ENCODE measurements at places on chromosomes 2 and 18.

- peak; percentile 94 for DNase-seq
Measured at GRCh38 chr18:63161761-63162195, 157.8 kb downstream of the BCL2 start.

- no peak for DNase-seq
Measured at GRCh38 chr2:106336737-106337136, 131.5 kb downstream of the RGPD3 start.

- DNase-seq = no peak
Measured at GRCh38 chr2:150557020-150557600, 69.6 kb upstream of the RND3 start.

GRCh38 chr18:63410792-63411191, 11.5 kb downstream of the VPS4B start:
- peak; percentile 17 for DNase-seq

- no peak for DNase-seq
Measured at GRCh38 chr2:155980941-155981560, 351.5 kb downstream of the NR4A2 start.

DNA sequence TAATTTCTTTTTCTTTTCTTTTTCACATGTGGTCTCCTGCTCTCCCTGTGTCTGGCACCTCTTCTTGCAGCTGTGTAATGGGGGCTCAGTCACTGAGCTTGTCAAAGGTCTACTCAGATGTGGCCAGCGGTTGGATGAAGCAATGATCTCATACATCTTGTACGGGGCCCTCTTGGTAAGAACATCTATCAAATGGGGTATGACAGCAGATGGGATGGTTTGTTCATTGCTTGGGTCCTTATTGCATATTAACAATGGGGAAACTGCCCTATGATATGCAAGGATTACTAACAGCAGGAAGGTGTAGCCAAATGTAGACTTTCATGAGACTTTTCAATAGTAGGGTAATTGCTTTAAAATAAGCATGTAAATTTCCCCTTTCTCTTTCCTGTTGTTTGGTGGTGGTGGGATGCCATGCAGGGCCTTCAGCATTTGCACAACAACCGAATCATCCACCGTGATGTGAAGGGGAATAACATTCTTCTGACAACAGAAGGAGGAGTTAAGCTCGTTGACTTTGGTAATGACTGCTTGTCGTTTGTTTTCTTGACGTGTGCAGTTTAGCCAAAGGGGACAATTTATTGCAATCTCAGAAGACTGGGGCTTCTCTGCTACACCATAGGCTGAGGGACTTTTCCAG, 36.5 kb downstream of the MYO3B start:
- DNase-seq = no peak

DNA sequence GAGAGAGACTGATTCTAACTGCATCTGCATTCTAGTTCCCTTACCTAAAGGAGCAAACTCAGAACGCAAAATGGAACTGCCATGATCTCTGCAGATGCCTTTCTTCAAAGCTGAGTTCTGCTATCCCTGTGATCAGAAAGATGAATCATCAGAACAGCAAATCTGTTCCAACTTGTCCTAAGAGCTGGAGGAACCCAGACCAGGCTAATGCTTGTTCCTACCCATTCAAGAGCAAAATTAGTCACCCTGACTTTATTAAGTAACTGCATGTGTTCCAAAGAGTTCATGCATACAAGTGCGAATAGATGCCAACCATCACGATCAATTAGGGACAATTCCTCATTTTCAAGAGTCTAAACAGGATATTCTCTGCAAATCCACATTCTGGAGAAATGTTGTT, 46.5 kb downstream of the MBP start:
- no peak for DNase-seq

GRCh38 chr18:11156978-11157377, 7.6 kb upstream of the PIEZO2 start:
- DNase-seq = no peak

DNA sequence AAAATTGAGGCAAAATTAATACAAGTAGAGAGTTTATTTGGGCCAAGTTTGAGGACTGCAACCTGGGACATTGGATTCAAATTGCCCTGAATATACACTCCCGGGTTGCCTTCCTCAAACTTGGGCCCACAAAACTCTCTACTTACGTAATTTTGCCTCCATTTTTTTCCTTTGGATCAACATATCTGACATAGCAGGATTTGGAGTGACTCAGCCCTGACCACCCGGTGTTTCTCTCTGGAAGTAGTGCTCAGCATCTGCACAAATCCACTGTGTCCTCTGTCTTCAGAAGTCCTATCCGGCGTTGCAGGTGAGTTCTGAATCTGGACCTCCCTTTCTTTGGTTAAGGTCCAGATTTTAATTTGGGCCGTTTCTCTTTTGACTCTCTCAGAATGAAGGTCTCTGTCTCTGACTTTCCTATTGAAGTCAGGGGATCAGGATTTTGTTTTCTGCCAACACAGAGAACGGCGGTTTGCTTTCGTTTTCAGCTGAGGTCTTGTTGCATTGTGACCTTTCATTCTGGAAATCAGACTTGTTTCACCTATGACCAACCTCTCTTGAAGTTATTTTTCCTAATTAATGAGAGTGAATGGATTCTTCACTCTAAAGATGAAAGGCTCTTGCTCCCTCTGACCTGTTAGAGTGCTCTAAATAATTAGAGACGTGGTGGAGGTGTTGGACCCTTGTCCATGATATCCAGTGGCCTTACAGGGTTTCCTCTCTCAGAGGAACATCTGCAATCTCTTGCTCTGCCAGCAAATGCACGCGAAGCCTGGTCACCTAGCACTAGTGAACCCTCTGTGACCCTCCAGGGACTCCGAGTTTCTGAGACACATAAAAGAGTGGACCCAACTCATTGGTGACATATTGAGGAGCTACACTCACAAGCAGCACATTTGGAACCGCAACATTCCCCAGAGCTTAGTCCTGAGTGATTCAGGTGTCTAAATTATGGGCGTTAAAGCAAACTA, 13.6 kb downstream of the TCF23 start:
- DNase-seq = no peak

GRCh38 chr18:75544496-75544895, 117.0 kb upstream of the SMIM21 start:
- DNase-seq = no peak

DNA sequence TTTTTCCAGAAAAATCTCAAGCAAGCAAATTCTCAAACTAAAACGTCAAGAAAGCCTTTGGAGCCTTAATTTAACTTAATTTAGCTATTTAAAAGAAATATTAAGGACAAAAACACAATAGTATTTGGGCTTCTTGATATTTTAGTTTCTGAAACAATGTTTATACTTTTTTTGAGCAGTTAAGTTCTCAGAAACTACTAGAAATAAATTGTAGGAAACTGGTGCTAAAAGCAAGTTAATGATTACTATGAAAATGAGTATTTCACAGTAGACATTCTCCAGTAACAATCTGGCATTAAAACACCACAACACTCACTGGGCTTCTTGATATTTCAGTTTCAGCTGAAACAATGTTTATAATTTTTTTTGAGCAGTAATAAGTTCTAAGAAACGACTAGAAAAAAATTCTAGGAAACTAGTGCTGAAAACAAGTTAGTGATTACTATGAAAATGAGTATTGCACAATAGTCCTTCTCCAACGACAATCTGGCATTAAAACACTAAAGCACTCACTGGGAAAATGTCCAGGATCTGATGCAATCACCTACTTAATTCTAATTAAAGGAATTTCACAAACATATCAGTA, 45.1 kb downstream of the TRAK2 start:
- DNase-seq = peak; percentile 53

GRCh38 chr2:222747526-222748160, 76.2 kb downstream of the MOGAT1 start:
- DNase-seq = no peak

- no peak for DNase-seq
Measured at GRCh38 chr2:241603686-241604085, 33.3 kb downstream of the THAP4 start.

- no peak for DNase-seq
Measured at GRCh38 chr2:171566753-171567152, 44.5 kb downstream of the CYBRD1 start.

GRCh38 chr2:238441262-238442114, 14.8 kb downstream of the ASB1 start:
- DNase-seq = no peak

GRCh38 chr2:128269063-128269989, 49.3 kb downstream of the HS6ST1 start:
- no peak for DNase-seq

DNA sequence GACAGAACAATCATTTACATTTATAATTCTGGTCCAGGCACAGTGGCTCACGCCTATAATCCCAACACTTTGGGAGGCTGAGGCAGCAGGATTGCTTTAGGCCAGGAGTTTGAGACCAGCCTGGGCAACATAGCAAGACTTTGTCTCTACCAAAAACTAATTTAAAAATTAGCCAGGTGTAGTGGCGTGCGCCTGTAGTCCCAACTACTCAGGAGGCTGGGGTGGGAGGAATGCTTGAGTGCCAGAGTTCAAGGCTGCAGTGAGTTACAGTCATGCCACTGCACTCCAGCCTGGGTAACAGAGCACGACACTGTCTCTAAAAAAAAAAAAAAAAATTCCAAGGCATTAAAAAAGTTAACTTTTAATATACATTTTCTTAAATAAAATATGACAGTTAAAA, 88.1 kb downstream of the PLEKHM3 start:
- no peak for DNase-seq

GRCh38 chr2:170276925-170277629, 99.1 kb downstream of the MYO3B start:
- DNase-seq = no peak

GRCh38 chr2:212530991-212531390, 7.6 kb downstream of the ERBB4 start:
- no peak for DNase-seq

- DNase-seq = no peak
Measured at GRCh38 chr2:40113997-40114396, 334.9 kb upstream of the THUMPD2 start.

GRCh38 chr18:24930478-24930877, 421.5 kb downstream of the ZNF521 start:
- no peak for DNase-seq

DNA sequence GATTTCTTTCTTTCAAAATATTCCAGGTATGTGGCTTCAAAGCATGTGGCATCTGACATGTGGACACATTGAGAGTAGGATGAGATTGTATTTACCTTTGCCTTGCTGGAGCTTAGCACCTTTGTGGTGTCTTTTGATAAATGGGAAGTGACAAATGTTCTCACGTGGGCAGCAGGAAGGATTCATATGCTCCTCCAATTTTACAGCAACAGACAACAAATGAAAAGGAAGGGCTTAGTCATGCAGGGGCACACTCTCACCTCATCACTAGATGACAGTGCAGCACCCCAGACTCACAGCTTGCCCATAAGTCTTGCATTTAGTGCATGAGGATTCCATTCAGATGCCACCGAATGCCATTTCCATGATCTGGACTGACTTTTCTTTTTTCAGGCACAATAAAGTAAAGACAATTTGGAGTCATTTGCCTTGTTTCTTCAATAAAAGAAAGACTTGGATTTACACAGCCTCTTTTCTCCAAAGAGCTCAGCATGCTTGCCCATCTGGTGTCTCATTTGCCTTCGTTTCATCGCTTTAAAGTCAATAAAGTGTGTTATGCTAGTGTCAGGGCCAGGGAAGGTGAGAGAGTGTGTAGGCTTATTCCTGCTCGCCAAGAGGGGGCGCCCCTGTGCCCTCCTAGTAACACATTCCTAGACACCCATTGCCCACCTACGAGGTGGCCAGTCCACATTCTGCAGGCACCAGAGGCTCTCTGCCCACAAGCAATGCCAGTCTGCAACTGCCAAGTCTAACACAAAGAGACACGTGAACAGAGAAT, 39.6 kb upstream of the DAPL1 start:
- DNase-seq = no peak

DNA sequence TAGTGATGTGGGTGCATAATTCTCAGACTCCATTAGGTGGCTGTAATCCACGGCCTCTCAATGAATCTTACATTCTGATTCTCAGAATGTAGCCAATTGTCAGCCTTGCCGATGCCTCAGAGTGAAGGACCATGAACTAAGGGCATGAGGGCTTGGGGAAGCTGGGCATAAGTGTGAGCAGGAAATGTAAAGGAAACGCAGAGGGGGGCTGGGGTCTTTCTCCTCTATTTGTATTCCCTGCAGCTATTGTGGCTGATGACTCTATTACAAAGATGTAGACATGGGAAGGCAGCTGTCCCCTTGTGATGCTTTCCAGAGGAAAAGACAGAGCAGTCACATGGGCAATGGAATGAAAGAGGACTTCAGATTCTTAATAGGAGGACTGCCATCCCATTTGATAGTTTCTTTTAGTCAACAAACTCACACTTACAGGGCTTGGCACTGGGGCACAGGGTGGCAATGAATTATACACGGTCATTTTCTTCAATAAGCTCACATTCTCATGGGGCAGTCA, 353.2 kb upstream of the PKDCC start:
- DNase-seq = no peak

DNA sequence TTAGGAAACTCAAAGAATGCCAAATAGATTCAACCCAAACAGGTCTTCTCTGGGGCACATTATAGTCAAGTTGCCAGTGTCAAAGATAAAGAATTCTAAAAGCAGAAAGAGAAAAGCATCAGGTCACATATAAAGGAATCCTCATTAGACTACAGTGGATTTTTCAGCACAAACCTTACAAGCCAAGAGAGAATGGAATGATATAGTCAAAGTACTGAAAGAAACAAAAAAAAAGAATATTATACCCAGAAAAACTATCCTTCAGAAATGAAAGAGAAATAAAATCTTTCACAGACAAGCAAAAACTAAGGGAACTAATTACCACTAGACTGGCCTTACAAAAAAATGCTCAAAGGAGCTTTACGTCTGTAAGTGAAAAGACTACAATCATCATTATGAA, 65.5 kb downstream of the TBR1 start:
- no peak for DNase-seq

DNA sequence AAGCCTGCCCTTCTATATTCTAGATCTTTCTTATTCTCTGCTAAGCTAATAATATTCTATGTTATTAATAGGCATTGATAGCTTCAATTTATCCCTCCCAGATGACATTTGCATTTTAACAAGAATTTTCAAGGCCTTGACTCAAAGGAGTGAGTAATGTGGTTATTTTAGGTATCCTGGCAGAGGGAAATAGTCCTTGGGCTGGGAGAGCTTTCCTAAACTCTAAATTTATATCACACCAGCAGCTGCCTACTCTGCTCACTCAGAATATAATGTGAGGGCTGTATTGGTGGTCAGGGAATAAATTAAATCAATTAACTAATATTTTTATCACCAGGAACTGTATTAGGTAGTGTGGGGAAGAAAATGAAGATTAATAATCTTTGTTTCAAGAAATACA, 74.8 kb upstream of the ADAM23 start:
- DNase-seq = no peak

Data from CD4-positive, alpha-beta T cell treated with Interleukin-2 at 100 ng/mL for 4 hours (primary cell).